ENCODE measurements at places on chromosomes 6 and 20. TPM values are rescaled to one million over a fixed set of nuclear protein-coding genes. Genes with fewer than 3 reads are reported as not detected.

SNAP25 gene
- polyA plus RNA-seq = 139 TPM

SNX9 gene
- polyA plus RNA-seq = 7.0 TPM

EPB41L1 gene
- 38.2 TPM for polyA plus RNA-seq

ARFGAP1 gene
- 82.0 TPM for polyA plus RNA-seq

DLK2 gene
- 19.8 TPM for polyA plus RNA-seq

GPR6 gene
- 7.3 TPM for polyA plus RNA-seq

GSTA3 gene
- not detected for polyA plus RNA-seq

PTCRA gene
- polyA plus RNA-seq = not detected

OPN5 gene
- 0.44 TPM for polyA plus RNA-seq

KHDC1 gene
- polyA plus RNA-seq = 1.5 TPM

KIAA1755 gene
- 1.3 TPM for polyA plus RNA-seq

MEA1 gene
- 115 TPM for polyA plus RNA-seq

MEP1A gene
- not detected for polyA plus RNA-seq

FOXF2 gene
- not detected for polyA plus RNA-seq

SEMG2 gene
- polyA plus RNA-seq = not detected

Measured in neural cell (in vitro differentiated cells).